Right ventricle myocardium inferior (tissue), 1 donor: ENCODE measurements at places on chromosomes 6 and 20. TPM values are rescaled to one million over a fixed set of nuclear protein-coding genes. Genes with fewer than 3 reads are reported as not detected.

- no peak for DNase-seq
Measured at GRCh38 chr20:5714261-5715041, 35.8 kb upstream of the SHLD1 start.

DNA sequence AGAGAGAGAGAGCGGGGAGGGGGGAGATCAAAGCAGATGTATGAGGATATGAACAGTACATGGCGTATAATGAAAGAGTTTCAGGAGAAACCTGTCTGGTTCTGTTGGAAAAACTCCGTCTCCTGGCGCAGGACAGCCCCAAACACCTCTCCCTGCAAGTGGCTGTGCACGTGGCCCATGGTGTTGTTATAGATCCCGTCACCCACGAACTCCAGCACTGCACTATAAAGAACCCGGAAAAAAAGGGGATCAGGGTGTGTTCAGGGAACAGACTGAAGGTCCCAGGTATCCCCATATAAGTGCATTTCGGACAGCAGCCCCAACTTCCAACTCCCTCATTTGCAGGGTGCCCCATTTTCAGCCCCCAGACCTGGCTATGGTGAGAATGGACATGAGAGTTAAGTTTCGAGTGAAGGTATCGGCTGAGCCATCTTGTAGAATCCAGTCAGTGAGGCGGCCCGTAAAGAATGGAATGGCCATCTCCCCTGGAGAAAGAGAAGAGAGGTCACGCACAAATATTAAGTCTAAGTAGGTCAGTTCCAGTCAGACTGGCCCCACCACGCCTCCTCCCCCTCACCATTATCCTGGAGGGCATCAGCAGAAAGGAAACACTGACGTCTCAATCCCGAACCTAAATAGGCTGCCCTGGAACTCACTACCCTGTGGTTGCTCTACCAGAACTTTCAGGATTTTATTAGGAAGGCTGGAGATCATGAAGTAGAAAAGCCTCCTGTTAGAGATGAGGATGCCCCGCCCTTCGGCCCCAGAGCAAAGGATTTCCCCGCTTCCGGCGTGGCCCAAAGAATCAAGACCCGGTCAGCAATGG is 1.3 kb downstream of the TAP1 start:
- peak; percentile 65 for DNase-seq

DNA sequence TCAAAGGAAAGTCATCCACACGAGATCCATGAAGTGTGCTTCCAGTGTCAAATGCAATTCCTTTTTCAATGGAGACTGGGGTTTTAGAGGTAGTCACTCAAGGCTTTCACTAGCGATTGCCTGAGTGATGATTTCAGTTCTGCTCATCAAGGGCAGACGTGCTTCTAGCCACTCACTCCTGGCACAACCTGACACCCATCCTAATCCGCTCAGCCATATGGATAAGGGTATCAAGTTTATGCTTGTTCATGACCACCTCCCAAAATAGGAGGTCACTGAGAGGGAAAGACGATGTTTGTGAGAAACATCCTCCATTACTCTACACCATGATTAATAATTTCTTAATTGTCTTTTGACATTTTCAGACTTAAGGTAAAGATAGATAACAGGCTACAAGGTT is 91.3 kb upstream of the HEY2 start:
- DNase-seq: no peak

- no peak for DNase-seq
Measured at GRCh38 chr20:30506100-30506499, 751.4 kb upstream of the DEFB115 start.

DNA sequence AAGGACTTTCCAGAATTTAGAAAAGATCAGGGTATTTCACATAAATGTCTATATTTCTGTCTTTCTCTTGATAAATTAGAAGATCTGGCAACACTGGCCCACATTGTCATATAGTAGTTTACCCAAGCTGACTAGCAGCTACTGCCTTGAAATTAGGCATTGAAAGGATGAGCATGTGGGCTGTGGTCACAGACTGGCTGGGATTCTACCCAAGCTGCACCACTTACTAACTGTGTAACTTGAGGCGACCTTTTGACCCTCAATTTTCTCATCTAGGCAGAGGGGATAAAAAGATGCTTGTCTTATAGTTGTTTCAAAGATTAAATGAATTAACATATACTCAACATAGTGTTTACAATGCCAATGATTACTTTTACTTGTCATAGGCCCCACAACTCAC is 152.7 kb upstream of the BMP2 start:
- DNase-seq: no peak

GRCh38 chr6:154367336-154367735 is 10.7 kb upstream of the IPCEF1 start:
- DNase-seq: no peak

DNA sequence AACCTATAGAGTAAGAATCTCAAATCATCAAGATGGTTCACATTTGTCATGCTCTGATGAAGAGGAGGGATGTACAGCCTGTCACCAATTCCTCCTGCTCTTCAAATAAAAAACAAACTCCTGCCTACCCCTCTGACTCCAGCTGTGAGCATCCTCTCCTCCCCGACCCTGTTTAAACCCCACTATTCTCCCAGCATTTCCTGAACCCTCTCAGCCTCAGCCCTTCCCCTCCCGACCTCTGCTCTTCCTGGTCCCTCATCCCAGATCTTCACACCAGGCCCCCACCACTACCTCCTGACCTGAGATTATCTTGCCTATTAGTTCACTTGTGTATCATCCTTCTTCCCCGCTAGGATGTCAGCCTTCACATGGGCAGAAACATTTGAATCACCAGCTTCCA is 75.8 kb downstream of the ZMYND8 start:
- no peak for DNase-seq

GRCh38 chr6:42406306-42407280 is 45.1 kb downstream of the TRERF1 start:
- DNase-seq: no peak

GRCh38 chr20:48705240-48706115 is 122.3 kb downstream of the PREX1 start:
- DNase-seq: no peak

GRCh38 chr6:211871-212497 is 80.3 kb upstream of the DUSP22 start:
- DNase-seq: no peak

GRCh38 chr20:22807646-22808244 is 223.4 kb upstream of the FOXA2 start:
- no peak for DNase-seq

DNA sequence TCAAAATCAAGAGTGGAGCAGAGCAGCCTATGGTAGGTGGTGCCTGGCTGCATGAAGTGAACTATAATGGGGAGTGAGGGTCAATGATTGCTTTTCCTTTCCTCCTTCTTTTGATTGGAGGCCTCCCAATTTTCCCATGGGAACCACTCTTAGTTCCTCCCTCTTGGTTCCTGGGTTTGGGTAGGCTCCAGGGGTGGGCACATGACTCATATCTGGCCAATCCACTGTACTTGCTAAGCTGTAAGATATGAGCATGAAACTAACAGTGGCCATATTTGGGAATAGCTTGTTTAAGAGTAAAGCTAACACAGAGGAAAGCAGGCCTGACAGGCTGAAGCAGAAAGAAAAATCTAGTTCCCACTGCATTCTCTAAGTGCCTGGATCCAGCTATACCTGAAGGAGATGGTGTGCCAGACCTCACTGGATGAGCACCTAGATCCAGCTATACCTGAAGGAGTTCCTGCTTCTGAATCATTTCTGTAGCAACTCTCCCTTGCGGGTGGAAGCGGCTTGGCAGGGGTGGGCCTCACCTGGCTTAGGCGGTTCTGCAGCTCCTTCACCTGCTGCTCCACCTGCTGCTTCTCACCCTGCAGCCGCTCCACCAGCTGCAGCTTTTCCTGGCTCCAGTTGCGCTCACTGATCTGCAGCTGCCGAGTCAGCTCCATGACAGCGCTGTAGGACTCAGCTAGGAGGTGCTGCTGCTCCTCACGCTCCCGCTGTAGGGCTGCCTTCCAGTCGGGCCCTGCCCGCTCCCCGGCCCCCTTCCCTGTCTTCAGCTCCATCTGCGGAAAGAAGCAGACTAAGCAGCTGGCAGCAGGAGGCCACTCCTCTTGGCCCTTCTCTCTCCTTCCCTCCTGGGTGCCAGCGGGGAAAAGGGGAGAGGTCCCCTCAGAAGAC is 29.0 kb upstream of the DSN1 start:
- DNase-seq: no peak

DNA sequence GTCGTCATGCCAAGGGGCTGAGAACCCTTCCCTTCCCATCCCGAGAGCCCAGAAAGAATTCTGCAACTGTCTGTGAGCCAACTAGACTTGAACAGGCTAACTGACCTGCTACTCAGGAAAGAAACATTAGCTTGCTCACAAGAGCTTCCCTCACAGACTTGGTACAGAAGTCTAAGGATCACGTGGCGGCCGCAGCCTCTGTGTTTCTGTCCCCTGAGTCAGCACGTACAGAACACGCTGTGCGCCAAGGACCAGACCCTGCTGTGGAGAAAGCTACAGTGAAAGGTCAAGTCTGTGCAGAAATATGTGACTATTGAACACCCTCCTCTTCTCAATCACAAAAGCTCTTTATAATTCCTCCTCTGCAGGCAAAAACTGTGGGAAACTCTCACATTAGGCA is 151.3 kb upstream of the QKI start:
- DNase-seq: peak; percentile 81

GRCh38 chr20:48220033-48220633 is 434.9 kb upstream of the SULF2 start:
- DNase-seq: peak; percentile 32

- DNase-seq: no peak
Measured at GRCh38 chr6:157236040-157236725, 87.1 kb downstream of the TMEM242 start.

GRCh38 chr20:40641202-40641601 is 47.8 kb downstream of the MAFB start:
- DNase-seq: no peak

GRCh38 chr6:132818404-132819359 is 4.3 kb downstream of the RPS12 start:
- no peak for DNase-seq

Gene LZTS3
- total RNA-seq: 19.6 TPM

Gene SLC22A2
- not detected for total RNA-seq

Gene HDGFL1
- not detected for total RNA-seq

Gene MYLK4
- 2.0 TPM for total RNA-seq

Gene LIME1
- total RNA-seq: 1.6 TPM

Gene L3MBTL1
- 3.8 TPM for total RNA-seq

Gene XKR7
- not detected for total RNA-seq

Gene CPNE5
- 10.9 TPM for total RNA-seq

Gene GPX5
- not detected for total RNA-seq

Gene MYB
- total RNA-seq: 0.27 TPM

Gene RCAN2
- 273 TPM for total RNA-seq
